ENCODE measurements at places on chromosomes 11 and 22.
A peak's percentile ranks its signal among the peaks of the same experiment; 100 is the strongest.

DNA sequence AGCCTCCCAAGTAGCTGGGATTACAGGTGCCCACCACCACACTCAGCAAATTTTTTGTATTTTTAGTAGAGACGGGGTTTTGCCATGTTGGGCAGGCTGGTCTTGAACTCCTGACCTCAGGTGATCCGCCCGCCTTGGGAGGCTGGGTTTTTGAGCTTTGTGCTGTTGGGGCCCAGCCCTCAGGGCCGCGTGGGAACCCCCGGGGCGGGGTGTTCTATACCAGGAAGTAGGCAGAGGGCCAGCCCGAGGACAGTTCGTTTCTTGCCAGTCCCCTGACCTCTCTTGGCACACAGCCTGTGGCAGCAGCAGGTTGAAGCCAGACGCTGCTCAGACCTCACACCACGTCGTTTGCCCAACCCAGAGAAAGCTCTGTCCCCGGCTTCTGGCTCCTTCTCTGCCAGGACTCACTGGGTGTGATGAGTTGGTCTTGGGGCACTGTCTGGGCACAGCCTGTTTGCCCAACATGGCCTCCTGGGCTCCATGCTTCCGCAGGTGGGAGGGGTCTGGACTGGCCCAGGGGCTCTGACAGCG, 24.9 kb upstream of the CHKA start:
- no peak for DNase-seq

DNA sequence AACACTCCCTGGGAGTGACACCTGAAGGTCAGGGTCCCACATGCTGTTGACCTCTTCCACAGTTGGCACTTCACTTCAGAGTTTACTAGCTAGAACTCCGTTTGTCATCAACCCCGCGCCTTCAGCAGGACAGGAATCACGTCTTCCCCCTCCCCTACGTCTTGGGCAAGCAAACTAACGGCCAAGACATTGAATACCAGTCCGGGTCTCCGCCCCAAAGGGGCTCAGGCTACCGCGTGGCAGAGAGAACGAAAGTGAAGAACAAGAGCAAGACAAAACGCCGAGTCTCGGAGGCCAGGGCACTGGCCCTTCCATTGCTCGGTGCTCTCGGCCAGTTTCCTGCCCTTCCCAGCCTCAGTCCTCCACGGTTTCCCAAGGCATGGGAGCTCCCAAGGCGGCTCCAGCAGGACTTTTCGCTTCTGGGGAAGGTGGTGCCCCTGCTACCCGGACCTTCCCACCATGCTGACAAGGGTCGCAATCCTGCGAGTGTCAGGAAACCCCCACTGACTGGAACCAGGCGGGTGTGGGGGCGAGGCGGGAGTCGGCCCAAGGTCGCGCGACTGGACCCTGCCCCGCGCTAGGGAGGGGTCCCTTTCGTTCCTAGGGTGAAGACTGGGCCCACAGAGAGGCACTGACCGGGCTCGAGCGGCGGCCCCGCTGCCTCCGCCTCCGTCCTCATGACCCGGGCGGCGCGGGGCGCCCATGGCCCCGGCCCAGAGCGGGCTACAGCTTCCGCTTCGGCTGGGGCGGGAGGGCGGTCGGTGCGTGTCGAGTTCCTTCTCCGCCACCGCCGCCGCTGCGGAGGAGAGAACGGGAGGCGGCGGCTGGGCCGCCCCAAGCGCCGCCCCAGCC, at the start of gene GUCD1:
GUCD1 (minus strand) TSS at position 826 of the 852 bp plus-strand sequence; CDS start at position 679, 147 bp downstream.
- no peak for DNase-seq

DNA sequence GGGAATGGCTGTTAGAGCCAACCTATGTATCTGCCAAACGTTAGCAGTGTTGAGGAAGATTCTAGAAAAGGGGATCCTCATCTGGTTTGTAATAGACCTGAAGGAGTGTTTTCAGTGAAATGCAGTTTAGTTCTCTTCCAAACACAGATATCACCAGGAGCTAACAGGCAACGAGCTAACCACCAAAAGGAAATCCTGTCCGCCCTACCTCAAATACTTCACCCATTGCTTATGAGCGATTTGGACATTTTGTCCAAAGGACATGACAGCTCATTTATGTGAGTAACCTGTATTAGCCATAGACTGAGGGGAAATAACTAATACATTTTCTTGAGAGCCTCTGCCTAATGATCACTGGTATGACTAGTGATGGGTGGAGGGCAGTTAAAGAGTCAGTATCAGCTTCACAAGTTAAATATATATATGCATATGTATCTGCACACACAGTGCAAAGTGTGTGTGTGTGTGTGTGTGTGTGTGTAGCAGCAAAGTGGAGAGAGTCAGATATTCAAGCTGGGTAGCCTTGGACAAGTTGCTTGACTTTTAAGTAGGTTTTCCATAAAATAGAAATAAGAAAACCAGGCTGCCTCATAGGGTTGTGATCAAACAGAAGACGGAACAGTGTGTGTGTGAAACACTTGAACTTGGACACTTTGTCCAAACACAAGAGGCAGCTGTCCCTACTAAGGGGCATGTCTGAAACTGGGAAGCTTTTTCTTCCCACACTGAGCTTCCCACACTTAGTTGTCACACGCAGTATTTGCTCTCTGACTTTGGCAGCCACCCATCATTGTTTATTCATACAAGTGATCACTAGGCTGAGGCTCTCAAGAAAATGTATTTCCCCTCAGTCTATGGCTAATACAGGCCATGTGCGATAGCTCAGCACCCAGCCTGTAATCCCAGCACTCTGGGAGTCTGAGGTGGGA, 940 bp upstream of the C11orf91 start:
- DNase-seq = no peak

- DNase-seq = no peak
These were observed 93.0 kb downstream of the SLC1A2 start for GRCh38 chr11:35326266-35326879.

DNA sequence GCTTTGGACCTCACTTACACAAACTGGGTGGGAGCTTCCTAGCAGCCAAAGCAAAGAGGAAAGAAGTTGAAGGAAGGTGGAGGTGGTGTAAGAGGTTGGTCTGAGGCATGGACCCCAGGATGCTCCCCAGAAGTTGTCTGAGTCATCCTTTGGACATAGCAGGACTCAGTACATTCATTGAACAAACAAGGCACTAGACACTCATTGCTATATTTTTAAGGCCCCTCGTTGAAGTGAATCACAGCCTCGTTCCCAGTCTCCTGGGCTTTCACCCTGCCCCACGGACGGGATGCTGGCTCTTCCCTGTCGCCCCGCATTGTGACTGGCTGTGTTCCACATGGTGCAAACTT, 95.9 kb upstream of the FGF3 start:
- no peak for DNase-seq

- DNase-seq = no peak
These were observed 9.1 kb upstream of the SESN3 start for GRCh38 chr11:95239871-95240649.

DNA sequence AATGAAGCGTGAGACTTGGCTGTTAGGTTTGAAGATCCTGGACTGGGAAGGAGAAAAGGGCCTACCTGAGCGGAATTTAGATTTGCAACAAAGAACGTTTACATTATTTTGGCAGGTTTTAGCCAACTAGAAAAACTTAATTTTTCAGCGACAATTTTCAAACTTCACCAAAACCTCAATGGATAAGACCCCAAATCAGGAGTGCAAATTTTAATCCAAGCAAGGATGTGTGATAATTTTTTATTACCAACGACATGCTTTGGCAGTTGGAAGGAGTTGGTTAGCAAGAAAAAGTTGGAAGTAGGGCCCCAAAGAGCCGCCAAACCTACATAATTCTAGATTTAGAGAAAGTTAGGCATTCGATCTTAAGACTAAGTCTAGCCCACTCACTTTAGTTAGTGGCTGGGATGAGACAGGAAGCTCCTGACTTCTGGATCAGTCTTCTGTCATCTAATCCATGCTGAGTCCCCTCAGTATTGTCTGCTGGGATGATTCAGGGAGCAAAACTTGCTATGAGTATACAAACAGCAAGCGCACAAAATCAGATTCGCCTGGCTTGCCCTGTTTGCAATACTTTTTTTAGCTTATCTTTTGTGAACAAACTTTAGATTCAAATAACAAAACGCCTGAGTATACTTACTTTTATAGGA, 787 bp upstream of the RDX start:
- DNase-seq = no peak

- no peak for DNase-seq
These were observed 4.3 kb downstream of the SMTN start for GRCh38 chr22:31085493-31085824.

DNA sequence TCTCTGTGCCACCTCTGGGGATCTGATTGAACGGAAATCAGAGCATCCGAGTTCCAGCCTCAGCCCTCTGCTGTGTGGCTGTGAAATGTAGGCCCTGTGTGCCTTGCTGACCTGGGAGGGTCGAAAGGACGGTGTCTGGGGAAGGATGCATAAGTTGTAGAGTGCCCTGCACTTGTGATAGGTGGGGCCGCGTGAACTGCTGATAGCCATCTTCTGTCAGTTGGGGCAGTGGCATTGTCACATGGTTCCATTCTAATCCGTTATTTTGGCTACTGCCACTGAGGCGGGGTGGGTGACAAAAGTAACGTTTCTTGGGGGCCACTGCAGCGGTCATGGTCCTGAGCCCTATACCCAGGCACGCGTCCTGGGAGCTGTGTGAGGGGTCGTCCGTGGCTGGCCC, 63.4 kb downstream of the LRP5 start:
- DNase-seq = no peak

DNA sequence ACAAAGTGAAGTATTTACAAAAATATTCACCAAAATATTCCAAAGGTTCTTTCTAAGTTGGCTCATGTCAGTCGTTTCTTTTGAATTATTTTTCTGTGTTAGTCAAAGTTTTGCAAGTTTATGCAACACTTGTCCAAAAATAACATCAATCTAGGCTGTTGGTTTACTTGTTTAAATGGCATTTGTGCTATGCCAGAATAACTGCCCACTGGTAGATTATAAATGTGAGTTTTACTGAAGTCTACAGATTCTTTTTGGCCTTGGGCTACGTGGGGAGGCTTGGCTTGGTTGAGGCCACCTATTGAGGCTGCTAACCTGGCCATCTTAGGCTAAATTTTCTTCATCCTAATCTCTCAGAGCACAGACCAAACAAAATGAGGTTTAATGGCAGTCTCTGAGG, 1091.9 kb upstream of the RAG2 start:
- DNase-seq = no peak

GRCh38 chr22:17250380-17251082, 31.3 kb upstream of the ADA2 start:
- DNase-seq = no peak

DNA sequence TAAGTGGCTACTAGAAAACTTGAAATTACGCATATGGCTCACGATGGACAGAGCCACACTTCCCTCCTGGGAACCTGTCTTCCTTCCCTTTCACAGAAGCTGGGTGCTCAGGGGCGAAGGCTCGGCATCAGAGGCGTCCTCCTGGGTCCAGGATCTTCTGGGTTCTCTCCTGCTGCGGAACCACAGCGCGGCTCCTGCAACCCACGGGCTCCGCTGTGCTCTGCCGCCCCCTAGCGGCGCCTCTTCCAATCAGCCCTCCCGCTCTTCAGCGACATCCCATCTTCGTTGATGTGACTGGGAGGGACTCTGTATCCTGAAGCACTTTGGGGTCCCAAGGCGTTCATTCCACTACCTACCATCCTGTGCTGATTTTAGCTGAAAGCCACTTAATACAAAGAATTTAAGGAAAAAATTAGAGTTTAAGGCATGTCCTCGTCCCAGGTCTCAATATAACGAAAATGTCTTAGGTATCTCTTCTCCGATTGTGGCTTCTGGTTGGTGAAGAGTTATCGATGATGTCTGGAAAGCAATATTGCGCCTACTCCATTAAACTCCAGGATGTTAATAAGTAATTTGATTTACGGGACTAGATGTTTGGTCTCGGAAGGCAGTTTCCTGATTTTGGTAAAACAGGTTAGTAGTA, 14.8 kb upstream of the RPS3 start:
- no peak for DNase-seq

DNA sequence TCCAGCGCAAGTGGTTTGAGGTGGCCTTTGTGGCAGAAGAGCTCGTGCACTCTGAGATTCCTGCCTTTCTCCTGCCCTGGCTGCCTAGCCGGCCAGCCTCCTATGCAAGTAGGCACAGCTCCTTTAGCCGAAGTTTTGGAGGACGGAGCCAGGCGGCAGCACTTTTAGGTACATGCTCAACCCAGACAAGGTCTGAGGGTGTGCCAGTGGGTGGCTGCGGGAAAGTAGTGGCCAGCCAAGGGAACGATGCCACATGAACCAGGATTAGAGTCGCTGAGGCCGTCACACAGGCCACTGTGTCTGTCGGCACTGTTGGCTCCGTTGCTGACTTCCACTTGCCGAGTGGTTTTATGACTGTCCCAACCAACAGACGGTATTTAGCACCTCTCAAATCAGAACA, 64.8 kb upstream of the YWHAH start:
- no peak for DNase-seq

DNA sequence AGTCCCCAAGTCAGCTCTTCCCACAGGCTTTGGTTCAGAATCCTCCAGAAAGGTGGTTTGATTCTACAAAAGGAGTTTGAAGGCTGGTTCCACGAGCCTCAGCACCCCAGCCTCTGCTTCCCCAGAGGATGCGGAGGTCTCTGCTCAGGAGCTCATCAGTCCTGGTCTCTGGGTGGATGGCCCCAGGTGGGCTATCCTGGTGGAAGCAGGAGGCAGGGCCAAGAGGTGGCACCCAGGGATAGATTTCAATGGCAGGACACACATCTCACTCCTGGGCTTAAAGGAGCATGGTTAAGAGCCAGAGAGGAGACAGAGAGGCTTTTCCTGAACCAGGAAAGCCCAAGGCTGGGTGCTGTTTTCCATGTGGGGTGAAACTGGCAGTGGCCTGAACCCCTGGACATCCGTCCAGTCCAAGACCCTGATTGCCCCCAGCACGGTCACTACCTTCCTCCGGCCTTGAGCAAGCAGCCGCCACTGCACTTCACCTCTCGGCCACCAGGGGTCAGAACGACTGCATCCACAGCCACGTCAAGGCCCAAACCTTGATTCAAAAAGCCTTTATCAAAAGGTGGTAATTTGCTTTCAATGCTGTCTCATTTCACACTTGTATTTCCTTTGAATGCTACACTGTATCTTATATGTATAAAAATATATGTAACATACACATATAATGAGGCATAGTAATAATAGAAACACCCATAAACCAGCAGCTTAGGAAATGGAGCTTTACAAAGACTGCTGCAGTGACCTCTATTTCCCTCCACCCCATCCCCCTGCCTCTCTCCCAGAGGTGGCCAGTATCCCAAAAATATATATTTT, 19.3 kb upstream of the FXYD2 start:
- peak; percentile 16 for DNase-seq

- no peak for DNase-seq
These were observed 4.8 kb downstream of the RELT start for GRCh38 chr11:73380897-73381410.

DNA sequence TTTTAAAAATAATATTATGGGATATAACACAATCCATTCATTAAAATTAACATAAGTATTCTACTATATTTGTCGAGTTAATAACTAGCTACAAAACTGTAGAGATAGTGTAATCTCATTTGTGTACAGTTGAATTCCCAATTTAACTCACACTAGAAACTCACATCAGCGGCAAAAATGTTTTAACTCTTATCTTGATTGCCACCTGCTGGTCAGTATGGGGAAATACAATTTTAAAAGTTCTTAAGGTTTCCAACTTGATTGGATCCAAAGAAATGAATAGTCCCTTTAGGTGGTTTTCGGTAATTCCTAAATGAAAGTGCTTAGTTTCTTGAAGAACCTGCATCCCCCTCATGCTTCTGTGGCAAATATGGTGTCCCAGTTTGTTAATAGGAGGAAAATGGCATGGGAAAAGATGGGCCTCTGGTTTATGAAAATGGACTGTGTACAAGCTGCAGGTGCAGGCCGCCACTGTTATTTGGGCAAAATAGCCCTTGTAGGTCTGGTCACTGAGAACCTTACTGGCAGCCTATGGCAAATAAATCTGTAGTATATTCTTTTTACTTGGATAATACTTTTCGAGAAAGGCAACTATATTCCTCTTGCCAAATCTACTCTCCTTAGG, 33.7 kb upstream of the SLC17A6 start:
- DNase-seq = no peak

- peak; percentile 8 for DNase-seq
These were observed 10.4 kb upstream of the HIKESHI start for GRCh38 chr11:86291466-86292262.
